ENCODE measurements at places on chromosomes 4 and X.

DNA sequence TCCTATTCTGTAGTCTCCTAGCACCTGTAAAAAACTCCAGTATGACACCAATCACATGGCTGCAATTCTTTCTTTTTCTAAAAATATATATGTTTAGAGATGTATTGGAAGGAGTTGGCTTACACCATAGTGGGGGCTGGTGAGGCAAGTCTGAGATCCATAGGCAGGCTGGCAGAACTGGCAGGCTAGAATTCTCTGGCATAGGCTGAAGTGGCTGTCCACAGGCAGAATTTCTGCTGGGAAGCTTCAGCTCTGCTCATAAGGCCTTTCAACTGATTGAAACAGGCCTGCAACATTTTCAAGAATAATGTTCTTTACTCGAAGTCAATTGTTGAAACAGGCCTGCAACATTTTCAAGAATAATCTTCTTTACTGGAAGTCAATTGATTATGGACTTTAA, 37.0 kb downstream of the FGF2 start:
- DNase-seq = no peak

- no peak for DNase-seq
These were observed 3.6 kb downstream of the CASP6 start for GRCh38 chr4:109699553-109700225.

DNA sequence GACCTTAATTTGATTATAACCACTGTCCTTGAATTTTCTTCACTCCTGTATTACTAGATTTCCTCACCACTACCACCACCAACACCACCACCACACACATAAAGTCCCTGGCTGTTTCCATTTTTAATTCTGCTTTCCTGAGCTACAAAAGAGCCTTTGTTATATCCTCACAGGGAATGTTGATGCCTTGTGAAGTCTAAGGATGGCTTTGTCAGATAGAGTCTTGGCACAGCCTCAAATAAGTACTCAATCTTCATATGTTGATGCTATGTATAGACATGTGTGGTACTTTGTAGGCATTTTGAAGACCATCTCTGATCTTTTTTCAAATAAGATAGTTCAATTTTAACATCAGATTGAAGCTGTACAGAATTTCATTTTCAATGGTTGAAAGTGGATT, 1016.7 kb upstream of the LCORL start:
- no peak for DNase-seq

GRCh38 chr4:55312489-55313101, 33.4 kb upstream of the SRD5A3 start:
- DNase-seq = peak; percentile 32

GRCh38 chr4:13159041-13159620, 325.0 kb downstream of the RAB28 start:
- no peak for DNase-seq

DNA sequence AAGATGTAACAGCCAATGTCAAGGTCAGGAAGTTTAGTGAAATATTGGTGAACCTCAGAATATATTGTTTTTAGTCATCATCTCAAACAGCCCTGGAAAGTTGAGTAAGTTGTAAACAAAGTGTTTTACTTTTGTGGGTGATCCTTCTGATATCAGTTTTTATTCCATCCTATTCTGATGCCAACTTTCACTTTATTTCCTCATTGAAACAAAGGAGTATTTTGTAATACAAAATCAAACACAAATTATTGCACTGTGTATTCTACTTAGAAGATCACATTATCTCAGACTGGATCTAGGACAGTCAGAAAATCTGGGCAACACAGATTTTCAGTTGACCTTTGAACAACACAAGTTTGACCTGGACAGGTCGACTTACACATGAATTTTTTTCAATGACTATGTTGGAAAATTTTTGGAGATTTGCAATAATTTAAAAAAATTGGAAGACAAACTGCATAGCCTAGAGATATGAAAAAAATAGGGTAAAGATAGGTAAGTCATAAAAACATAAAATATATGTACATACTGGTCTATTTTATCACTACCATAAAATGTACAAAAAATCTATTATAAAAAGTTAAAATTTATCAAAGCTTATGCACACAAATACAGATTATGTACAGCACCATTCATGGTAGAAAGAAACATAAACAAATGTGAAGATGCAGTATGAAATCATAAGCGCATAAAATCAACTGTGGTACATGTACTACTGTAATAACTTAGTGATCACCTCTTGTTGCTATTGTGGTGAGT, 709.1 kb upstream of the FAM241A start:
- DNase-seq = no peak

- DNase-seq = no peak
These were observed 6.7 kb downstream of the MANBA start for GRCh38 chr4:102754044-102754443.

DNA sequence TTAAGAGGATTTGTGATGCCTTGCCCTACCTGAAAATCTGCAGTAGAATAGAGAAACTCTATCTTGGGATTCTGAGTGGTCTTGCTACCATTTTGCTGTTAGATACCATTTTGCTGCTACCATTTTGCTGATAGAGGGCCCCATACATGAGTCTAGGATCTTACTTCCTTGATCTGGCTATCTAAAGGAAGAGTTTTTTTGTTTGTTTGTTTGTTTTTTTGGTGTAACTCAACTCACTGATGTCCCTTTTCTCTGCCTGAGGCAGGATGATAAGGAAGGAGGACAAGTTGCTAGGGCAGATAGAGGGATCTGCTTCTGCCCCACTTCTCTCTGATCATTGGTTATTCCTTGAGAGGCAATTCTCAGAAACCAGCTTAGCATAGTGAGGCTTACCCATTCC, 31.0 kb downstream of the XK start:
- DNase-seq = no peak

DNA sequence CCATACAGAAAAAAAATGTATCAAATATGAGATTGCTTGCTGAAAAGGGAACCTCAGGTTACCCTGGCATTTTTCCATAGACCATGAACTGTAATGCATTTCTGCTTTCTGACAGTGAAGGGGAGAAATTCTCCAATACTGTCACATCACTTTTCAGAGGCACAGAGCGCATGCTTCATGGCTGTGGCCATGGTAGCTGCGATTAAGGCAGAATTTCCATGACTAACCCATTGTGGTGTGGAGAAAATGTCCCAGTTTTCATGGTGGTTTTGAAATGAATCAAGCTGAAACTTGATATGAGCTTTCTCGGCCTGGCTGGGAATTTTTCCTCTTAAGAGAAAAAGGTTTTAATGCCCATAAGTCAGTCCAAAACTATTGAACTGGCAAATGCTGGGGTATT, 39.5 kb upstream of the MAP3K15 start:
- no peak for DNase-seq

- DNase-seq = no peak
These were observed 62.4 kb downstream of the NPNT start for GRCh38 chr4:105957680-105958079.

DNA sequence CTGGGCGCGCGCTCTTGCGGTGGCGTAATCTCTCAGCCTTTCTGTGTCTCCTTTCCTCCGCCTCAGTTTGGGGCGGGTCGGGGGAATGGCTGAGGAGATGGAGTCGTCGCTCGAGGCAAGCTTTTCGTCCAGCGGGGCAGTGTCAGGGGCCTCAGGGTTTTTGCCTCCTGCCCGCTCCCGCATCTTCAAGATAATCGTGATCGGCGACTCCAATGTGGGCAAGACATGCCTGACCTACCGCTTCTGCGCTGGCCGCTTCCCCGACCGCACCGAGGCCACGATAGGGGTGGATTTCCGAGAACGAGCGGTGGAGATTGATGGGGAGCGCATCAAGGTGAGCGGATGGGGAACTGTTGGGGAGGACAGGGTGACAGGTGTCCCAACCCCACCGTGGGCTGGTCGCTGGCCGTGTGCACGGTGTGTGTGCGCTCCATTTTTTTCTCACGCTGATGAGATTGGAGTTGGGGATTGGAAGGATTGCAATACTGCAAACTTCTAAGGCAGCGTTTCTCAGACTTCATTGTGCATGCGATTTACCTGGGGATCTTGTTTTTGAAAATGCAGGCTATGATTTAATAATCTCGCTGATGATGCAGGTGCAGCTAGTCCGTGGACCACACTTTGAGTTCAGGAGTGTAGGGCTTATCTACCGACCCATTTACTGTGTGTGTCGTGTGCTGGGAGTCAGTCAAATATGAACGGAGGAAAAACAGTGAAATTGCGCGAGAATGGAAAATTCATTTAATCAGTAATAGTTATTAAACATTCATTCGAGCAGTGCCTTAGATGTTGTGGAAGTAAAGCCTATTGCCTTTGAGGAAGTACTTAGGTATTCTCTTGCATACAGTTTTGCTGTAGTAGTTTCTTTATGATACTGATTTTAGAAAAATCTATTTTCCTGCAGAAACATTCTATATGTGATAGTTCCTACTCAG, at the start of gene RAB33B:
RAB33B (plus strand) TSS at position 11 of the 935 bp plus-strand sequence; CDS start at position 86, 75 bp downstream.
- no peak for DNase-seq

DNA sequence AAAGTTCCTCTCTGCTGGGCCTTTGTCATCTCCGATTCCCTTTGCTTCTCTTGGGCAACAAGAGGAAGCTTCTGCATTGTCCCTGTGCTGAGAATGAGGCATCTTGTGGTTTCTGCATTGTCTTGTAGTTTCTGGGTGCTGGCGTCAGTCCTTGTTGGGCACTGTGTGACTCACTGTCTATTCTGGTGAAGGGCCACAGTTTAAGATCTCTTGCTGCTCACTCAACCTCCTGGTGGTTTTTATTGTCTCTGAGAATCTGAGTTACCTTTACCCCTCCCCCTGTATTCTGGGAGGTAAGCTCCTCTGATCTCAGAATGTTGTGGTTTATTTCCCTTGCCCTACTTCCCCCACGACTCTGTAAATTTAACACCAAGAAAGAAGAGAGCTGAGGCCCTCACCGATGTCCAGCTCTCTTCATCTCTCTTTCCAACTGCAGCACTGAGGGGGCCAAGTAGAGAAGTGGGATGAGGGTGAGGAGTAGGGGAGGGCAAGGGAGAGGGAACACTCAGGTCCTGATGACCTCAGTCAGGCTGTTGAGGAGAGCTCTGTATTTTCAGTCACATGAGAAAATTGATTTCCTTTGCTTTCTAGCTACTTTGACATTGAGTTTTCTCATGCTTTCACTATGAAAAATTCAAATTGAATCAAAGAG, 441.6 kb upstream of the PITX2 start:
- DNase-seq = no peak

GRCh38 chr4:40808926-40809457, 59.2 kb downstream of the NSUN7 start:
- no peak for DNase-seq

GRCh38 chr4:7419961-7420660, 14.6 kb downstream of the PSAPL1 start:
- DNase-seq = no peak

DNA sequence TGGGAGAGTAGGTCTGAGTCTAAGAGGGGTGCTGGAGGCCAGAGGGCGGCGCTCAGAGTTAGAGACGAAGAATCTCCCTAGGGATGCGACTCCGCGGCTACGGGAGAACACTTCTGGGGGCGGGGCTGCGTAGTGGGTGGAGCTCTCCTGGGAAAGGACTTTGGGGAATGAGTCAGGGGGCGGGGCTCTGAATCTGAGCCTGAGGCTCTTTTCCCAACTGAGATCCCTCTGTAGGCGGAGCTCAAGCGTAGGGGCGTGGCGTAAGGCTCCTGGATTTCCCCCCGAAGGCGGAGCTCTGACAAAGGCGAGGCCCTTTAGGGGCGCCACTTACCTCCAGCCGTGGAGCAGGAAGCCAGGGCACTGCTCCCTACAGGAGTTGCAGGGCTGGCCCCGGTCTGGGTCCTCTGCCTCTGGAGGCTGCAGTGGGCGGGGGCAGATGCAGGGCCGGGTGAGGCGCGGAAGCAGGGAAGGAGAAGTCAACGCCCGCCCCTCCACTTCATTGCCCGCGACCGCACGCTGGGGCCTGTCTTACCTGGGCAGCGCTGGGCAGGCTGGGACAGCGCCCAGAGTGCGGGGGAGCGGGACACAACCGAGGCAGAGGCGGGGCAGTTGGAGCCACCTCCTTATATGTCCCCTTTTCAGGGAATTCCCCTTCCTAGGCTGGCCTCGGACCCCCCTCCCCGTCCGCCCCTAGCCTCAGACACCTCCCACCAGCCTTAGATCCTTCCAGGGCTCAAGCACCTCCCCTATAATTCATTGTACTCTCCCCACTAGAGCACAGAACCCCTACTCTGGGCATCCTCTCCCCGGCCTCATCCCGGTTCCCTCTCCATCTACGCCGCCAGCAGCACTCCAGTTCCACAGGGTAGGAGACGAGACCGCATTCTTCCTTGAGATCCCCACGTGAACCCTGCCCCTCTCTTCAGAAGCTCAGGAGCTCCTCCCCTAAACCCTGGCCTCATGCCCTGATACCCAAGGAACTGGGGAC, 1.6 kb downstream of the PRICKLE3 start:
- DNase-seq = no peak

DNA sequence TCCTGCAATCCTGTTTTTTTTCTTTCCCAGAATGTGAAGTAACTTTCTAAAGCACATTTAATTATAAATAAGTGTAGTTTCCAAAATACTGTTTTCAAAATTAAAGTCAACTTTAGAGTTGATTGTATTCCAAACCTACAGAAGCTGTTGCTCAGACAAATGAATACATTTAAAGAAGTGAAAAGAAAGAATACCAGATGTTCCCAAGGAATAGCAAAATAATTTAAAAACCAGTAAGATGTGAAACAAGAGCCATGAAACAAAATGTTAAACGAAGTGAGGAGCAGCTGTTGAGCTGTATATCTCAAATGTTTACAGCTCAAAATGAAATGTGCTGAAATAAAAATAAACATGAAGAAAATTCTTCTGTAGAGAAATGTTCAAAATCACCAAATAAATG, 627.4 kb upstream of the NDST4 start:
- no peak for DNase-seq

- no peak for DNase-seq
These were observed 6.0 kb downstream of the CXCL2 start for GRCh38 chr4:74092957-74093356.

GRCh38 chr4:79757600-79757999, 315.4 kb downstream of the ANTXR2 start:
- no peak for DNase-seq

GRCh38 chr4:139333046-139333445, 30.8 kb upstream of the NDUFC1 start:
- DNase-seq = no peak

- DNase-seq = peak; percentile 41
These were observed 205.9 kb downstream of the PTTG2 start for GRCh38 chr4:38166082-38166481.

- DNase-seq = no peak
These were observed 15.0 kb downstream of the RBMX start for GRCh38 chrX:136865270-136866158.

DNA sequence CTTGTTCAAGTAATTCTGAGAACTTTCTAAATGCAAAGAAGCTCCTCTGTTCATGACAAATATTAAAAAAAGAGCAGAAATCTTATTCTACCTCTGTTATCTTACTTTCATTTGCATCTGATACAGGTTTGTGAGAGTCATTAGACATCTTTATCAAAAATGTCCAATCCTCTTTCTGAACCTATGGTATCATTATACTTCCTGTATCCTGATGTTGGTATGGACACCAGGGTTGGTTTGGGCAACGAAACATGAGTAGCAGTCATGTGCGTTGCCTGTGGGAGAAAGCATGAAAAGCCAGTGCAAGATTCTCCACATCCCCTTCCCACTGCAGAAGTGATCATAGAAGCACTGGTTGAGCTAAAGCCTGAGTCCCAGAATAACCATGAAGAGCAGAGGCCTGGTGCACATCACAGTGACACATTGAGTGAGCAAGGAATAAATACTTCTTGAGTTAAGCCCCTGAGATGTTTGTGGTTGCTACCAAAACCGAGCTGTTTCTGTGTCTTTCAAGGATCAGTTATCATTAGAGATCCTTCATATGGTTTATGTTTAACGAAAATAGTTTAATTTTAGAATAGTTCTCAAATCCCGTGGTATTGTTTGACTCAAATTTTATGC, 197.2 kb downstream of the BANK1 start:
- DNase-seq = no peak
